ENCODE measurements at places on chromosomes 3 and 15.

DNA sequence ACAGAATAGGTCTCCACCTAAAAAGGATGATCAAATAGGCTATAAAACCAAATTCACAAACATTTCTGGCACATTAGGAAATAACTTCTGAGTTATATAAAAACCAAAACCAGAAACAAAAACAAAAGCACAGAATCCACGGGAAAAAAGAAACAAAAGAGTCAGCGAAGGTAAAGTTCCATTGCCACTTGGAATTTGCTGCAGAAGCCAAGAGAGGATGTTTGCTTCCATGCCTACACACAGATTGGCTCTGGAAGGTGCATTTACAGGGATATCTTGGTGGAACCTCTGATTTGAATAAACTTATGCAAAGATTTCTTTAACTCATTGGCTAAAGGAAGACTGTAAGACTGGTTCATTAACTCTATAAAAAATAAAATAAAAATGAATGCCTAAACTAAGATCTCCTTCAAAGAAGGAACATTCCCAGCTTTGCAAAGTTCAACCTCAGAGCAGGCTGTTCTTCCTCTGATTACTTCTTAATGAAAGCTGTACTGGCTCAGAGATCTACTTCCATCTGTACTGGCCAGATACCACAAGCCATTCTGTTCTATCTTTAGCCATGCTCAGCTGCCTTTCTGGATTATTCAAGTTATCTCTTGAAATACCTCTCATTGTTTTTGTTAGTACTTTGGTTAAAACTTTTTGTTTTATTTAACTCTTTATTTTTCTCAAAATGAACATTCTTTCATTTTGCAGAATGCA lies 537.5 kb upstream of the CCDC54 start:
- no peak for DNase-seq

DNA sequence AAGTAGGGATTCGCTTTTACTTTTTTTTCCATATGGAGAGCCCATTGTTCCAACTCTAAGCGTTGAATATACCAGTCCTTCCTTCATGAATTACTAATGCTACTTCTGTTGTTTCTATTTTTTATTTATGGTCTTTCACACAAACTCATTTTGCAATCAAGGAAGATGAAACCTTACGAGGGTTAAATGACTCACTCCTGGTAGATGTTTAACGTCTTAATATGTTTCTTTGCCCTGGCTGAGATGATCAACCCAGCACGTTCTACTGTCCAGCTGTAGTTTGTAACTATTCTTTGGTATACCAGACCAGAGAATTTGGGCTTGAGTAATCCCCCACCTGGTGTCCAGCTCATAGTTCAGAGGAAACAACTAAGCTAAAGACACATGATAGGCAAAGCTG lies 23.1 kb downstream of the CDCP1 start:
- DNase-seq, result no peak

GRCh38 chr15:45179221-45179985 lies 8.4 kb downstream of the SHF start:
- no peak for DNase-seq

GRCh38 chr3:111691293-111691909 lies 96.3 kb upstream of the ZBED2 start:
- no peak for DNase-seq

DNA sequence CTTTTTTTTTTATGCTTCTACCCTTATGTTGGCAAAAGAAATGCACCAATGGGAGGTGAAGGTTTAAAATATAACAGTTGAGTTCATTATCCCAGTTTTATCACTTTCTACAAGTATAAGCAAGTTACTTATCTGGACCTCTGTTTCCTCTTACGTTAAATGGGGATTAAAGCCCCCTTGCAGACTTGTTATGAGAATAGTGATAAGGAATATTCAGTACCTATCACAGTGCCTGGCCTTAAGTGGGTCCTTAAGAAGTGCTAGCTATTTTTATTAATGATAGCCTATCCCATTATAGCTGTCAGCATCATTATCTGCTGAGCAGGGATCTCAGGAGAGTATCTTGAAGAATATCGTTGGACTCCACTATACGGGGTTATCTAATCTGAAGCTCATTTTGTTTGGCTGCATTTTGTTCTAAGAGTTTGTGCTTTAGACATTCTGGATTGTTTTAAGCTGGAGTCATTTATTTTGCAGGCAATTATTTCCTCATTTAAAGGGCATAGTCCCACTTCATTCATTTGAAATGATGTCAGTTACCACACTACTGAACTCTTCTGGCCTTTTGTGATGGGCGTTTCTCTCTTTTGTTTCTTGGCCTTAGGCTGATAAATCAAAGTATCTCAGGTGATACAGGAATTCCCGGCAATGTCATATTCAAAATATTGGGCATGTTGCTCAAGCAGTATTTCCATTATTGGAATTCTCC lies 28.8 kb downstream of the RAB8B start:
- no peak for DNase-seq

Measured in brain pericyte (primary cell).